ENCODE measurements at places on chromosomes 7 and 10. TPM values are rescaled to one million over a fixed set of nuclear protein-coding genes. Genes with fewer than 3 reads are reported as not detected.

TRIP6 gene
- 91.1 TPM for total RNA-seq

SPDYE8 gene
- total RNA-seq: not detected

DNA sequence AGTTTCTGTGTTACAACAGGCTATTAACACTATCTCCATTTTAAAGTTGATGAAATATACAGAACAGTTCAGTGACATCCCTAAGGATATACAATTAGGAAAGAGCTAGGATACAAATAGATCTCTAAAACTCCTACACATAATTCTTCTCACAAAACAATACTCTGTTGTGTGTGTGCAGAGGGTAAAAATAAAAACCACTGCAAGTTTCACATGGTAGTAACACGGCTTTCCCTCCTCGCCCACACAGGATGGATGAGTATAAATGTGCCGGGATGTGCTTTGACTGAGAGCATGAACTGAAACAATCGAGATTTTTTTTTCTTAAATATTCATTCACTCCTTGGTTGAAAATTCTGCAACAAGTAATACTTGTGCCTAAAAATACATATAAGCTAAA is 131.5 kb upstream of the C1QL3 start:
- no peak for DNase-seq

SPDYE2 gene
- not detected for total RNA-seq

BICC1 gene
- 43.4 TPM for total RNA-seq

- DNase-seq: no peak
Measured at GRCh38 chr7:90180649-90181048, 26.4 kb downstream of the STEAP1 start.

DNA sequence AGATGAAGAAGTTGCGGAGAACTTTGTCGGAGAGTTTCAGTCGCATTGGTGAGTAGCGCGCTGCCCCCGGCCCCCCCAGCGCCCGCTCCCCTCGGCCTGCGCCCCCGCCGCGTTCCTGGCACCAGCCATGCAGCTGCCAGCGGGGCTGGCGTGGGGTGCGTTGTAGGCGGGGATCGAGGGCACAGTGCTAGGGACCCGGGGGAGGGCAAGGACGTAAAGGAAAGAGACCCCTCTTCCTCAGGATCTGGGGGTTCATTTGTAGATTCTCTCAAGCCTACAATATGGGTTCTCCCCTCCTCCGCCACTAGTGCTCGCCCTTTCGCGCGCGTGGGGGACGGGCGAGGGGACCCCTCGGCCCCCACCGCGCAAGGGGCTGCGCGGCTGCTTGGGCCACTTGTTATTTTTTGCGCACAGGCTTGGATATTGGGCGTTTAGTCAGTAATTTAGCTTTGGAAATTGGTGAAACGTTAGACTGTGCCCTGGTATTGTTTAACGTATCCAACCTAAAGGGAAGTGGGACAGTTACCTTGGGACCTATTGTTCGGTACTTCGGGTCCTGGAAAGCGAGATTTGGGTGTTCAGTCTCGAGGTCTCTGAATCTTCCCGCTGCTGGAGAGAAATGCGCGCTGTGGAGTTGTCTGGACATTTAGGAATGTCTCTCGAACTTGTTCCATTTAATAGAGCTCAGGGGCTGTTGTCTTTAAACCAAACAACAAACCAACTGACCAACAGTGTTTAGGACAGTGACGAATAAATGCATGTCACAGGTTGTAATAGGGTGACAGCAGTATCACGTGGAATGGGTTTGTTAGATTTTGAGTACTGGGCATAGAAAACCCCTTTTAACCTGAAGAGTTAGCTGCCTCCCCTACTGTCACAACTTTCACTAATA is 796 bp downstream of the CDK14 start:
- DNase-seq: no peak

- DNase-seq: no peak
Measured at GRCh38 chr7:27917119-27917518, 177.2 kb downstream of the TAX1BP1 start.

LRGUK gene
- total RNA-seq: 0.56 TPM

C10orf71 gene
- not detected for total RNA-seq

DNA sequence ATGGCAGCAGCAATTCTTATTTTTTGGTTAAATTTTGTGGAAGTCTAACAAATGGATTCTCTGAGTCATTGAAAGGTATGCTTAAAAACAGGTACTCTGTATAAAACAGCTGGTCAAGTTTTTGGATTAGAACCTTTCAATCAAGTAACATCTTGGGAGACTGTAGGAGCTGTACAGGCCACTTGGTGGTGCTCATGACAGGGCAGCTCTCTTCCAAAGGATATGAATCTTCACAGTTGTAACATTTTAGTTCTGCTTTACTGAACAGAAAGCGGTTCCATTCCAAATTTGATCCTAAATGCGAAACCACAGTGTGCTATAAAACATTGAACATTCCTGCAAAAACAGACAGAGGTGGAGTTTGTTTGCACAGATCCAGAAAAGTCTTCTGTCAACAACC is 44.5 kb upstream of the AGR3 start:
- DNase-seq: no peak

DNA sequence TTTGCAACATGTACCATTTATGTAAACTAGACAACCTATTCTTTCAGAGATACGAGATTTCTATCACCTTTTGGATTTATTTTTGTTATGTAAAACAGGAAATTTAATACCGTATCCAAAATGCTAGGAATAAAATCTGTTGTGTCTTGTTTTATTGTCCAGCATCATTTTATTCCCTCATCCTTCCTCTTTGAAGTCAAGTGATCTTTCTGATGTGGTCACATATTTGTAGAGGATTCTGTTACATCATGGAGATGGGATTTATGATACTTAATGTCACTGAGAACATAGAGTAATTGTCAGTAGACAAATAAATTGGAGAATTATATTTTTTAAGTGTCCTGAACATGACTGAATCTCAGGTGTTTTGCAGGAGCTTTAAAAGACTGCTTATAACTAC is 64.7 kb downstream of the ZNF277 start:
- no peak for DNase-seq

DNA sequence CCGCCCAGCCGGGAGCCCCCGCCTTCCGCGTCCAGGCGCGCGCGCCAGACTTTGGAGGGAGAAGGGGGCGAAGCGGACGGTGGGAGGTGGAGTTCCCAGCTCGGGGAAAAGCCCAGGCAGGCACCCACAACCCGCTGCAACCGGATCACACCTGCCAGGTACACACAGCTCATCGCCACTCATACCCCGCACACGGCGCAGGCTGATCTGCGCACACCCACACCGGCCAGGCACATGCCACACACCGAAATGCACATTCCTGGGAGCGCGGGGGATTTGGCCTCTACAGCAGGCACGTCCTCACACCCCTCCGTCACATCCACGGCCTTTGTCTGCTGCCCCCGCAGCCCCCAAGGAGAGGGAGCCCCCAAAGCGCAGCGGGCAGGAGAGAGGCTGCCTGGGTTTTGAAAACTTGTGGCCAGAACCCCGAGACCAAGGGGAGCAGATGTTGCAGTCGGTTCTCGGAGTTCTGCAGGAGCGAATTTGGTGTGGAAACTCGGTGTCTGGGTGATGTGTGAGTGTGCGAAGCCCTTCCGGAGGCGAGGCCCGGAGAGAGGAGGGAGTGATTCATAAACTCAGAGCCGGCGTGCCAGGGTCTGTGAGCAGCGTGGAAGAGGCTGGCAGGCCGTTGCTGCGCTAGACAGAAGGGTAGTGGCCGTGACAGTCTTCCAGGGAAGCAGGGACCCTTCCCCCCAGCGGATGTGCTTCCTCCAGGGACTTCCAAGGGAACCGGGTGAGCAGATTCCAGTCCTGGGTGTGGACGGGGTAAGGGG is 734 bp downstream of the CHST3 start:
- peak; percentile 78 for DNase-seq

GRCh38 chr10:44951576-44952226 is 7.9 kb upstream of the RASSF4 start:
- DNase-seq: no peak

TRPV5 gene
- not detected for total RNA-seq

DNA sequence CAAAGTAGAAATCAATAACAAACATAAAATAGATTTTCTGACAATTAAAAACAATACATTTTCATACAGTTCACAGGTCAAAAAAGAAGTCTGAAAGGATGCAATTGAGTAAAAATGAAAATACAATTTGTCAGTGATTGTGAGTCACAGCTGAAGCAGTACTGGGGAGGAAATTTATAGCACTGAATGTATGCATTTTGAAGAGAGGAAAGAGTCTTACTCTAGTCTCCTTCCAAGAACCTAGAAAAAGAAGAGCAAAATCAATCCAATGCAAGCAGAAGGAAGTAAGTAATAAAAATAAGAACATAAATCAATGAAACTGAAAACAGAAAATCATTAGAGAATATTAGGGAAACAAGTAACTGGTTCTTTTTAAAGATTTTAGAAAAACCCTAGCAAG is 507.2 kb upstream of the IGFBP3 start:
- DNase-seq: no peak

UCMA gene
- total RNA-seq: not detected

GRCh38 chr10:109027534-109028185 is 895.7 kb downstream of the XPNPEP1 start:
- DNase-seq: no peak

DNA sequence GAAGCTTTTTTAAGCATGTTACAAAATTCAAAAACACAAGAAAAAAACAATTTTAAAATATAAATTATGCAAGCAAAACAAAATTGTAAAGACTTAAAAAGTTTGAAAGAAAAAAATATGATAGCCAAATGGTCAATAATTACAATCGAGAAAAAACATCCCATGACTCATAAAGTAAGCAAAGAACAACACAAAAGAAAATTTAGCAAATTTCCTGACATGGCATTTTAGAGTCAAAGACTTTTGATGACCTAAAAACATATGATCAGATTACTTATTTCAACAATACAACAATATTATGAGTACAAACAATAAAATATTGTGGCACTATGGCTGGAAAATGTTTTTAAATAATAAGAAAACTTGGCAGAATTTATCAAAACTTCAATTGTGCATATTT is 312.1 kb upstream of the MEOX2 start:
- no peak for DNase-seq

DNA sequence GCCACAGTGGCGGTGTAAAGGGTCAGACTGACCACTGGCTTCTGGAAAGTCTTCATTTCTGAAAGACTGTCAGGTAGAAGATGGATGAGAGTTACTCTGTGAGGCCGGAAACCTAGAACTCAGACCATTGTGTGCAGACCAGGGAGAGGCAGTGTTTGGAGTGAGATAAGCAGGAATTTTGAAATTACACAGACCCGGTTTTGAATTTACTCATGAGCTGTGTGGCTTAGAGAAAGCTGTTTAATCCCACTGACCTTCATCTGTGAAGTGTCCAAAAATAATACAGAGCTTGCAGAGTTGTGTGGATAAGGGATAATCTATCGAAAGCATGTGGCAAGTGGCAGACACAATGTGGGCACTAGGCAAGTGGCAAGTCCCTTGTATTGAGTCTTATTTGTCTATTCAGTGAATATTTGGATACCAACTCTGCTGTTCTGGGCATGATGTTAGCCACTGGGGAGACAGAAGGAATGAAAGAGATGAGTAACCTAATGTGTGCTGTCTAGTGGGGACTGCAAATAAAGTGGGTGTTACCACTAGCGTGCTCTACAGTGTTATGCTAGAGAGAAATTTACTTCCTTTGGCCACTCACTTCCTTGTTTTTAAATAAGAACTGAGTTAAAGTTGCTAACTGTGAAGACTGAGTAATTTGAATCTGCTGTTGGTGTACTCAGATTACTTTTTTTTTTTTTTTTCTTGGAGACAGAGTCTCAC is 69.4 kb downstream of the KIAA1217 start:
- DNase-seq: no peak

GRCh38 chr7:117048882-117049281 is 95.6 kb downstream of the ST7 start:
- no peak for DNase-seq

GRCh38 chr10:6840766-6841165 is 260.7 kb upstream of the PRKCQ start:
- DNase-seq: no peak

GRCh38 chr7:40470817-40471216 is 336.0 kb downstream of the SUGCT start:
- DNase-seq: no peak

- no peak for DNase-seq
Measured at GRCh38 chr10:47318706-47319105, 3.5 kb upstream of the GDF2 start.

- DNase-seq: peak; percentile 66
Measured at GRCh38 chr10:11255796-11256444, 238.2 kb downstream of the CELF2 start.

PMS2 gene
- 14.5 TPM for total RNA-seq

SYT15 gene
- total RNA-seq: 2.8 TPM

DNA sequence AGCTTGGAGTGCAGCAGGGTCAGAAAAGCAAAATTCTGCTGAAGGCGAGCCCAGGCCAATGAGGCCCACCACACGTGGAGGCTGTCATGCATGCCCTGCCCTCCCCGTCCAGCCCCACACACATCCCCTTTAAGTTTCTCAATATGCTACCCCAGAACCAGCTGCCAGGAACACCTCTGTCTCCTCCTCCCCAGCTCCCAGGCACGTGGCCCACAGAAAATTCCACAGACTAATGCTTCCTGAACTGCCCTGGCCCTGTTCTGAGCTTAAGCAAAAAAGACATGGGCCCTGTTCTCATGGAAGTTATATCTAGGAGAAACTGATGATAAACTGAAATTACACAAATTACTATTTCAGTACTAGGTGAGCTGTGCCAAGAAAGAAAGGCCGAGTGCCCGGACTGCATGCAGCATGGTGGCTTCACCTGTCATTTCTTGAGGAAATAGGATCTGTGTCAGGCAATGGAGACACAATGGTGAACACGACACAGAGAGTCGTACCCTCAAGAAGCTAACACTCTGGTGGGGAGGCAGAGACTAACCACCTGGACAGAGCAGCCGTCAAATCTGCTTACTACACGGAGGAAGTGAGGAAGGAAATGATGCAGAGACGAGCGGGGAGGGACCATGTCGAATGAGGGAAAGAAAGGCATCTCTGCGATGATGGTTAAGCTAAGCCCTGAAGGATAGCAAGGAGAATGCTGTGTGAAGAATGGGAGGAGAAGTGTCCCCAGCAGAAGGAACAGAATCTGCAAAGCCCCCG is 44.5 kb downstream of the PODXL start:
- peak; percentile 52 for DNase-seq

- no peak for DNase-seq
Measured at GRCh38 chr10:74575191-74575720, 251.1 kb upstream of the KAT6B start.

ASAH2 gene
- 3.8 TPM for total RNA-seq

A1CF gene
- 0.12 TPM for total RNA-seq

DNA sequence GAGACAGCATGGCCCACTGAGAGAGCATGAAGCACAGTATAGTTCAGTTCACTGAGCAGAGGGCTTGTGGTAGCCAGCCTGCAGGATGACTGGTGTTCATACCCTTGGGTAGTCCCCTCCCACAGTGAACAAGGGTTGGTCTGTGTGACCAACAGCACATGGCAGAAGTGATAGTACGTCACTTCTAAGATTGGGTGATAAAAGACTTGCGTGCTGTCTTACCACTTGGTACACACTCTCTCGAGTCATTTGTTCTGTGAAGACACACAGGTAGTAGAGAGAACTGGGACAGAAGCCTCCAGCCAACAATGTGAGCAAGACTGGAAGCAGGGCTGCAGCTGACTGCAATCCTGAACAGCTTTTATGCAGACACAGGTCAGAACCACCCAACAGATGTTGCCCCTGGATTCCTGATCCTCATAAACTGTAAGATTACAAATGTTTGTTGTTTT is 14.6 kb downstream of the EPC1 start:
- no peak for DNase-seq
